ENCODE measurements at places on chromosomes 2 and 18.

DNA sequence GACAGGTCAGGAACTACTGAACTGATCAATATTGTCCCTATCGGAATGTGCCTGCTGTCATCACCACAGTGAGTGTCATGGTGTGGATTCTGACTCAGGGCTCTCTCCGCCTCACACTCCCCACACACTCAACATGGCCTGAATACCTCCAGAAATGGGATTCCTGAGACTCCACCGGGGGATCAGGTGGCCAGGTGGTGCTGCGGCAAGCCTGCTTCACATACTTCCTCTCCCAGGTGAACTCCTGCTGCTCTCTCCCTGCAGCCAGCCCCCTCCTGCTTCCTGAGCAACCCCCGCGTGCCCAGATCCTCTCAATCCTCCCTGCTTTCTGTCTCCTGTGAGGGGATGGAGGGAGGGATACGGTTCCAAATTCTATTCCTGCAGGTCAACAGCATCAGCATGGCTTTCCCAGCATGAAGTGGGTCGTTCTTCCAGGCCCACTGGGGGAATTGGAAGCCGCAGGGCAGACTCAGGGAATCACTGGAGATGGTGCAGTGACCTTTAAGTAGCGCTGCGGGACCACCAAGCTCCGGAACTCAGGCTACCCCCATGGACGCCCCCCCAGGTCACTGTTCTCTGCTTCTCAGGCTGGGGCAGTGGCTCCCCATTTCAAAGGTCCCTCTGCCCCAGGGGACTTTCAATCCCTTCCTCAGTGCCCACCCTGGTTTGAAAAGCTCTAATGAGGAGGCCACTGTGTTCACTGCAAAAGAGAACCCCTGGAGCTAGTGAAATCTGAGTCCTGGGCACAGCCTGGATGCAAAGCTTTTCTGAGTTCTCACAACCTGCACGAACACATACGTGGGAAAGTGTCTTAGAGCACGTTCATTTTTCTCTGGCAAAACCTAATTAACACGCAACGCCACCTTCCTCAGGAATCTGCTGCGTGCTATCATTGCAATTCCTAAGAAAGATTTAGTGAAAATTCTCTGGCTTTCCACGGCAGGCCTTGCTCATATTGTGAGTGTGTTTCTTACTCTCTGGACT is 168.4 kb downstream of the ZFP36L2 start:
- DNase-seq = no peak

DNA sequence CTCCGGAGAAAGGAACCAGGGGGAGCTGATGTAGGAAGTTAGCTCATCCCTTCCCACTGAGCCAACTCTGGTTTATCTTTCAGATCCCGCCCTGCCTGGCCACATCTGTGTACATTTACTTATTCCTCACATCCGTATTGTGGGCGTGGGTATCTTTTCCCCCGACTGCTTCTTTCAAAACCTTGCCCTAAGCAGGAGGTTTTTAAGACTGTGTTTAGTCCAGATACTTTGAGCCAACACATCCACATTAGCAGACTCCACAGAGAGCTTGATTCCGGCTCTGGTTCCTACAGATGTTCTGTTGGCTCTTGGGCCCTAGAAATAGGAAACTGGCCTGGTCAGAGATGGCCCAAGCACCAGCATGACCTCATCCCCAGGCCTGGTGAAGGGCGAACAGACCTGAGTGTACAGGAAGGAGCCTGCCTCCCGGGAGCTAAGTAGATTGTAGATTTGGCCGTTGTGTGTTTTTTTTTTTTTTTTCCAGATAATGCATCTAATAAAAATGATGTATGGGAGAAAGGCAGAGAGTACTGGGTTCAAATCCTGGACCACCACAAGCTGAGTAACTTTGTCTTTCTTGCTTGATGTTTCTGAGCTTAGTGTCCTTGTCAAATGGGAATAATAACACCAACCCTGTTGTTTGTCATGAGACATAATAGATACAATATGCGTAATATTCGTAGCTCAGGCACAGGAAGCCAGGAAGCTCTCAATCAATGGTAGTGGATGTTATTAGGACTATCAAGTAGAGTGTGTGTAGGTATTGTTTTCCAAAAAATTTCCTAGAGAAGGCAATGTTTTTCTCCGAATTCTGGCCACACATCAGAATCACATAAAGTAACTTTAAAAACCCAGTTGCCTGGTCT is 92.3 kb downstream of the PRKCE start:
- peak; percentile 52 for DNase-seq

DNA sequence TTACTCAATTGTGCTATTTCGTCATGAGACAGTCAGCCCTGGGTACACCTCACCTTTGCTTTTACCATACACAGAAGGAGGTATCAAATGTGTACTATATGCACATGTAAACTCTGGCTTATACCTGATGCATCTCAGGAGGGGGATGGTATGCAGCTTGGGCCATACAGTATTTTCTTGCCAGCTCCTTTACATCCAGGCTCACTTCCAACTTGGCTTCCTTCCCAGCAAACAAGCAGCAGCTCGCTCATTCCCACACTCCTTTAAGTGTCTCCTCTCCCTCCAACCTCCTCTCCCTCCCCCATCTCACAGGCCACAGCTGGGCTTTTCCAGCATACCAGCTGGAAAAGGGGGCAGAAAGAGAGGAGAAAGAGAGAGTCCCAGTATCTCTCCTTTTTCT is 9.6 kb downstream of the MARCHF4 start:
- DNase-seq = no peak

DNA sequence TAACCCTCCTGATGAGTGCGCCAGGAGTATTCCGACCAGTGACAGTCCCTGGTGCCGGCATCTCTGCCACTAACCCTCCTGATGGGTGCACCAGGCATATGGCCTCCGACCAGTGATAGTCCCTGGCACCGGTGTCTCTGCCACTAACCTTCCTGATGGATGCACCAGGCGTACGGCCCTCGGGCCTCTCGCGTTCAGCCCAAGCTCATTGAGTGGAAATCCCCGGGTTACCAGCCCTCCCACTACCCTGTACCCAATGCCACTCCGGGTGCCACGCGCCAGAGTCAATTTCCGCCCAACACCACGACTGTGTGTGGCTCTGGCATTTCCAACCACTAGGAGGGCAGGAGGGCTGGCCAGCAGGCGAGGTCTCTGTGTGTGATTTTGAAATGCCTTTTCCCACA is 11.7 kb upstream of the GPC1 start:
- no peak for DNase-seq

DNA sequence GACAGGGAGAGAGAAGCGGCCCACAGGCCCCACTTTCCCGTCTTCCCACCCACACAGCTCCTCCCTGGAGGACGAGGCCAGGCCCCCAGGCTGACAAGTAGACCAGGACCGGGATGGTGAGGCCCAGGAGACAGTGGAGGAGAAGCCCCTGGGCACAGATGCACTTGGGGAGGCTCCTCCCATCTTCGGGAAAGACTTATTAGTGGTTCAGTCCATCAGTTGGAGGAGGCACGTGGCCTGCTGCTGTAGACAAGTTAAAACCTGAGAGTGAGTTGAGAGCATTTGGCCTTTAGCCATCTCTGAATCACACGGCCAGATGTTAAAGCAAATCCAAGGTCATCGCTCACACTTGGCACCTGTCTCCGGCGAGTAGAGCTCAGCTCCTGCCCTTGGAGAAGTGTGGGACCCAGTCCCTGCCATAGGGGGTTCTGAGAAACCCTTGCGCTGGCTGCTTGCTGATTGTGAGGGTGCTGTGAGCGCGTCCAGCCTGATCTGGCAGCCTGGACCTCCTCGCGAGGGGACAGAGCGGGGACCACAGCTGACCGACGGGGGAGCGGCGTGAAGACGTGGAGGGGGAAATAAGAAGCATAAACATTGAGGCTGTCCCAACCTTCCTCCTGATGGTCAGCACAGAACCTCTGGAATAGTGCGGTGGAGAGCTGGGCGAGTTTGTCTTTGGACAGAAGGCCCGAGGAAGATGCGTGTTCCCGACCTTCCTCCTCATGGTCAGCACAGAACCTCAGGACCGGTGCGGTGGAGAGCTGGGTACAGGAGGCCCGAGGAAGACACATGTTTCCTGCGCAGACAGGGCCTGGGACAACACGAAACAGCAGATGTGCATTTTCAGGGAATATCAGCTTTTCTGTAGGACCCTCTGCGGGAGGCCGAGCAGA is 24.7 kb upstream of the ALLC start:
- no peak for DNase-seq

- DNase-seq = peak; percentile 73
Observed at GRCh38 chr2:235494716-235495372, 1.0 kb downstream of the AGAP1 start.

DNA sequence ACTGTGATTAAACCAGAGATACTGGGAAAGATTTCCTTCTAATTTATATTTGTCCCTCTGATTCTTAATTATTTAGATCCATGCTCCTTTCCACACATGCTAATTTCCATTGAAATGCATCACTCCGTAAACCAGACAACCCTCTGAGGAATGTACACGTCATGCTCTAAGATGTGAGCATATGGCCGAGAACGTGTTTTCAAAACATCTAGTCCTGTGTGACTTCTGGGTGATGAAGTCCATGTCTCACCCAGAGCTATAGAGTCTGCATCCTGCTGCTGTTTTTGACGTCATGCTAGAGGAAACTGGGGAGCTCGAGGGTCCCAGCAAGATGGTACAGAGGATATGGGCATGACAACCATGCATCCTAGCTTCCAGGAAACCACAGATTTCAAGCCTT is 53.6 kb downstream of the CAPN13 start:
- no peak for DNase-seq

DNA sequence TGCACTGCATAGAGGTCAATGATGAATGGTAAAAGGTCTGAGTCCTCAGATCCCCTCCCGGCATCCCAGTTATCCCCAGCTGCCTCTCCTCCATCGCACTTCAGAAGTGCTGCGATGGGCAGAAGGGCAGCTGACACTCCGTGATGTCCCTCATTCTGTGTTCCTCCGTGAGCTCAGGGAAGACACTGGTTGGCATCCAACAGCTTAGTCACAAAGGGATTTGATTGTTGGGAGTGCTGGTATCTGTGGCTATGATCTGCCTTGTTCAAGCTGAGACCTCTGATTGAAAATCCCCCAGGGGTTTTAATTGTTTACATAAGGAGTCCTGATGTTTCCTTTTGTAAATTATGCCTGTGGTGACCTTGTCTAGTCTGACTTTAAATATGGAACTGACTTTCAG is 19.0 kb upstream of the SAG start:
- DNase-seq = no peak

DNA sequence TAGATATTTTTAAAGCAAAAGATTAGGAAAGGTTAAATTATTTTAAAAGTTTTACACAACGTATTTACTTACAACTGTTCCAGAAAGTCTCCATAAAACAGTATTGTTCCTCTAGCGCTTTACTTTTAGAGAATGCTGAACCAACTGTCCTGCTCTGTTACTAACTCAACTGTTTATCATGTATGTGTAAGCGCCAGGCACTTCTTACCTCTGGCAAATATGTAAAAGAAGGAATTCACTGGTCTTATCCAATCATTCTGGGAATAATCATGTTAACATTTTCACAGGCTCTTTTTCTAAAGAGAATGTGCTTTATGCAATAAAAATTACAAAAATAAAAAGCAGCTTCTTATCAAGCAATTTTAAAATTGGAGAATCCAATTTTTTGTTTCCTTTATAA is 68.0 kb downstream of the COBLL1 start:
- DNase-seq = no peak

GRCh38 chr18:35616074-35616473 is 34.5 kb downstream of the GALNT1 start:
- no peak for DNase-seq

DNA sequence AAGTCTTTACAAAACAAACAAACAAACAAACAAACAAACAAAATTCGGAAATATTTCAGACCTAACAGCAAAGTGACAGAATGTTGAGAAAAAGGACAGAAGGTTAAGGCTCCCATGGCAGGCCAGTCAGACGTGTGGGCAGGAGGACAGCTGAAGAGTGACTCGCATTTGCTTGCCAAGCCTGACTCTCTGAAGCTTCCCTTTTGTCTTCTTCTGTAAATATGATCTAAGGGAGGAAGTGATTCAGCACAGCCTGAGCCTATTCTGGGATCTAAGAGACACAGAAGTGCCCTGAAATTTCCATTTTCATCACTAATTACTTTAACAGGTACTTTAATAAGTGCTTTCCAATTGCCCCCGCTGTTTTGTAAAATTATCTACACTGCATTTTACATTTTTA is 134.0 kb upstream of the LYPD1 start:
- DNase-seq = peak; percentile 17

- DNase-seq = no peak
Observed at GRCh38 chr2:138818556-138818955, 38.4 kb upstream of the NXPH2 start.

DNA sequence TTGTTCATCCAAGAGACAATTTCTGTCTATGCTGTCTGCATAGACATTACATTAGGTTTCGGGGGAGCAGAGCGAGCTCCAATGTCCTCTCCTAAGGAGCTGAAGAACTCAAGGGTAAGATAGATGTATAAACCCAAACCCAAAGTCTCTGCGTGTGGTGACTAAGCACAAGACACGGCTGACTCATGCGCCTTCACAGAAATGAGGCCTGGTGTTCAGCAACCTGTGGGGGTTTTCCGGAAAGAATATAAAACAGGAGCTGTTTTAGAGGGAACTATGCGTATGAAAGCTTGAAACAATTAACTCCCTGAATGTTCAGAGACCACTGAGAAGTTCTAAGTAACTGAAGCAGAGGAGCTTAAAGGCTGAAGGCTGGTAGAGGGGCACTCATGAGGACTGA is 154.7 kb downstream of the SOX11 start:
- no peak for DNase-seq

DNA sequence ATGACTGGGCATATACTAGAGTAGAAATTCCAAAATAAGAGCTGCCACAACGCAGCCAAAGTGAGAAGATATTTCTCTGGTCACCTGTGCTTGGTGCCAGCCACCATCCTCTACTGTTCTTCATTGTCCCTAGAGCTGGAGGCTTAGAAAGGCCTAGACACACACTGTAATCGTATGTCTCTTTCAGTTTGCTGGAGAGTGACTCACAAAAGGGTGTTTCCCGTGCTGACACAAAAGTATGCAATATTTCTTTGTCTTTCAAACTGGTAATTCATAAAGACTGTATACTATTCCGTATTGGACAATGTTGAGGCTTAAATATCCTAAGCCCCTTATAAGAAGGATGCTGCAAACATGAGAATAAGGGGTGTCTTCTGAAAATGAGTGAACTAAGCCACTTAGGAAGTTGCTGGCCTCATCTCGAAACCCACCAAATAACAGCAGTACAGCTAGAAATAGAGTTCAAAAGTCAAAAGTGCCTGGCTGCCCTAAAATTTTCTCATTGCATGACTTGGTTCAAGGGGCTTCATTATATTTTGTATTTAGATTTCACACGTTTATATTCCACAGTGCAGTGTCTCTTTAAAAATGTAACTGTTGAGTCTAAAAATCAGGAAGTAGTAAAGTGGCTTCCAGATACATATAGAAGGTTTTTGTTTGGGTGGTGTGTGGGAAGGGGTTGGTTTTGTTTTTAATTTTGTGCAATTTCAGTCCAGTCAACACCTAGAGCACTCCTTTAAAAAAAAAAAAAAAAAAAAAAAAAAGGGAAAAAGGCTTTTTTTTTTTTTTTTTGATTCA is 601.1 kb downstream of the ARHGAP15 start:
- DNase-seq = no peak
